ENCODE measurements at places on chromosomes 7 and 10.

- no peak for DNase-seq
These were observed 5.4 kb downstream of the PIK3CG start for GRCh38 chr7:106870528-106870927.

- no peak for DNase-seq
These were observed 175.9 kb downstream of the PTN start for GRCh38 chr7:137167609-137168008.

DNA sequence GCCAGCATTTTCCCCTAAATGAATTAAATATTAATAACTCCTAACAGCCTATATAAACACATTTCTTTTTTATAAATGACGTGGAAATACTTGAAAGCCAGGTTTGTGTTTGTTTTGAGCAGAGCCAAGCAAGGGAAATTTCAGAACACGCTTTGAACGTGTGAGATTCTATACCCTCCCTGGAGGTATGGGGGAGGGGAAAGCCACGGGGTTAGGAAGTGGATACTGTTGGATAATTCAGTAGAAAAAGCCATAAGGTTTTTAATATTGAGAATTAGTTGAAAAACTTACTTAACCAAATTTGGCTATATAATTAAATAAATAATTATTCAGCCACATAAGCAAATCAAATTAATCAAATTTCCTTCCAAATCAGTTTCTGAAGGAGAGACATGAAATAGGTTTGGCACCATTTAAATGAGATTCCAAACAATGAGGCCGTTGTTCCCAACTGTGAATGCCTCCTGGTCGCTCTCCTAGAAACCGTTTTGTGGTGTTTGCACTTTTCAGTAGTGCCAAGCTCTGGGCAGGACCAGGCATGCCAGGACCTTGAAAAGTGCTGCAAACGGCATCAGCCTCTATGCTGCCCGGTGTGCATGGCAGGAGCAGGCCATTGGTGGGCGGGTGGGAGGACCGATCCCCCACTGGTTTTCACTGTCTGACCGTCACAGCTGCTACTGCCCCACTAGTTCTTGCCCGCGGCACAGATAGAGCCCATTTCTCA, 88.1 kb downstream of the SEPTIN14 start:
- DNase-seq, result no peak

DNA sequence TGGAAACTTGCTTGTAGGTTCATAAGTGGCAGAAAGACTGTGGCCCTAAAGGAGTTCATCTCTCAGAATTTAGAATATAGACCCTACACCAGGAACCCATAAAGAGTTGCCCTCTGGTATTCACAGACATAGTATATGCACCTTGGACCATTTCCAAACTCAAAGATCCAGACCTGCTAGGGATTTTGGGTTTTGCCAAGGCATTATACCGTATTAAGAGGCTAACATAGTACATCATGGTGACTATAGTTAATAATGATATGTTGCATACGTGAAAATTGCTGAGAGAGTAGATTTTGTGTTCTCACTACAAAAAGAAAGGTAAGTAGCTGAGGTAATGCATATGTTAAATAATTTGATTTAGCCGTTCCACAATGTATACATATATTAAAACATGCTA, 13.9 kb downstream of the IFIT3 start:
- DNase-seq, result no peak

DNA sequence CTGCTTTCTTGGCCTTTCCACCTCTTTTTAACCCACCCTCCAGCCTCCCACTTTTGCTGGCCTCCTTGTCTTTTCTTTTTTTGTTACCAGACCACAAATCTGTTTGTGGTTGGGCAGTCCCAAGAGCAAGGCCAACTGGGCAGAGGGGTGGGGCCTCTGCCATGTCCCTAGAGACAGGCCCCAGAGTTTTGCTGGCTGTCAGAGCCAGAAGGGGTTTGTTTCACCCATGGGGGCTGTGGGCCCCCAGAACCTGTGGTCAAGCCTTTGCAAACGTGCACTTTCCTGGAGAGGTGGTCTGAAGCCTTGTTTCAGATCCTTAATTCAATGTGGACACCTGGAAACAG, 10.3 kb downstream of the ZMIZ1 start:
- DNase-seq, result no peak

All from HuH-7 (cell line).